ENCODE measurements at places on chromosomes 6 and 20.
A peak's percentile ranks its signal among the peaks of the same experiment; 100 is the strongest.

DNA sequence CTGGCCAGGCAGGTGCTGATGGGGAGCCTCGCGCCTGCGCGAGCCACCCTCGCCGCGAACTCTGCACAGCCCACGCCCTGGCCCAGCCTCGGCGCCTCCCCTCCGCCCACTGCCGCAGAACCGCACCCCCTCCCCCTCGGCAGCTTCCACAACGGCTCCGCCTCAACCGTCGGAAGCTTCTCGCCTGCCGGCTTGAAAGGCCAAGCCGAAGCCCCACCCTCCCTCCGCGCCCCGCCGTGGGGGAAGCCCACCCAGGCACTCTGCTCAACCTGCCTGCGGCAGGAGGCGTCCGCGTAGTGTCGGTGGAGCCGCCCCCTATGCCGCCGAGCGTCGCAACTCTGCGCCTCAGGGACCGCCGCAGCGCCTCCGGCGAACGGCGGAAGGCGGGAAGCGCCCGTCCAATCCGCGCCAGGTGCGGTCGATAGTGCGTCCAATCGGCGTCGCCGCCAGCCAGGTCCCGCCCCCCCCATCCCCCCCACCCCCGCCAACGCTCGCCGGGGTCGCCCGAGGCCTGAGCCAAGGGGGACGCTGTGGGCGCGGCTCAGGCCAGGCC lies at the start of gene SYCP2:
TSS of gene SYCP2 (minus strand) at position 342 of the 553 bp plus-strand sequence. CDS start 11,224 bp downstream, outside the sequence.
- peak; percentile 64 for DNase-seq

DNA sequence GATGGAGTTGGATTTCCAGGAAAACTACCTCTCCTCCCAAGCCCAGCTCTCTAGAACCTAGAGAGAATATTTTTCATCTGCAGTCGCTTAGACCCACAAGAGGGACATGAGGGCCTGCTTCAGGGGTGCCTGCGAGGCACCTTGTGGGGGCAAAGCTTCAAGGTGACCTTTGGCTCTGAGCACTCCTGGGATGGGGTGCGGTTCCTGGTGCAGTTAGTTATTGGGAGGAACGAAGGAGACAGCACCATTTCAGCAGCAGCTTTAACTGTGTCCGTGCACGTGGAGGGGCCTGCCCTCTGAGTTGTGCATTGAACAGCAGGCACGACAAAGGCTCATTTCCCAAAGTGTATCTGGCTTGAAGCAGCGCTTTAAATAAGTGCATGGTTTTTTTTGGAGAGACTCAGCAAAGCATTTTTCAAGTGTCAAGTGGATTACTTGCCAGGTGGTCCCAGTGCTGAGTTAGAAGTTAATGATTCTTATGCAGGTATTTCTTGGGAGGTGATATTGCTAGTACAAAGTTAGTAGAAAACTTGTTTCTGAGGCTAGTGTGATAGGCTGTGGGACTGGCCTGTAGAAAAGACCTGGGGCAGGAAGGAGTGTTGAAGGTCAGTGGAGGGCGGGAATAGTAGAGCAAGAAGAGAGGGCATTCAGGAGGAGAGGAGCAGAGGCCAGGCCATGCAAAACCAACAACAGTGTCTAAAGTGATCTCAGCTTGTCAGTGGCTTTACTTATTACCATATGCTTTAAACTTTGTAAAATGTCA lies 3.8 kb downstream of the IGF2R start:
- no peak for DNase-seq

DNA sequence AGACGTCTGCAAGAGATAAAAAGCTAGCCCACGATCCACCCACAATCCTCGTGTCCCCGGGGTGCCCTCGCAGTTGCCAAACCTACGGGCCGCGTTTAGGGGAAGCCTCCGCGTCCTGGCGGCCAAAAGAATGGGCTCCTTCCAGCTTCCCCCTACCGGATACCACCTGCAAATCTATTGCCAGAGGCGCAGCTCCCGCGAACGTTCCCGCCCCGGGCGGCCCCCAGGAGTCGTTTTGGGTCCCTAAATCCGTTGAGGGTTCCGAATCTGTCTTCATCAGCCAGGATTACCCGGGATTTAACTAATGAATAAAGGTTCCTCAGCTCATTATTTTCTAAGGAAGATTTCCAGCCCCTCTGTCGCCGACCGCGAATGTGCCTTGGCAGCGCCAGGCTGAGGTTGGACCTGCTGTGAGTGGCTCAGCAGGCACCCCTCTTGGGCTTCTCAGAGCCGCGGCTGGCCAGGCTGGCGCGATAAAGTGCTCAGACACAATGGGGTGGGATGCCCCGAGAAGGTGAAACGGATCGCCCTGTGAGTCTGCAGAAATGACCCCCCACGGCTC lies 2.8 kb upstream of the VSX1 start:
- DNase-seq: no peak

GRCh38 chr6:21431526-21431925 lies 162.0 kb upstream of the SOX4 start:
- no peak for DNase-seq

- DNase-seq: no peak
Observed at GRCh38 chr6:160069459-160069858, 52.2 kb upstream of the SLC22A1 start.

DNA sequence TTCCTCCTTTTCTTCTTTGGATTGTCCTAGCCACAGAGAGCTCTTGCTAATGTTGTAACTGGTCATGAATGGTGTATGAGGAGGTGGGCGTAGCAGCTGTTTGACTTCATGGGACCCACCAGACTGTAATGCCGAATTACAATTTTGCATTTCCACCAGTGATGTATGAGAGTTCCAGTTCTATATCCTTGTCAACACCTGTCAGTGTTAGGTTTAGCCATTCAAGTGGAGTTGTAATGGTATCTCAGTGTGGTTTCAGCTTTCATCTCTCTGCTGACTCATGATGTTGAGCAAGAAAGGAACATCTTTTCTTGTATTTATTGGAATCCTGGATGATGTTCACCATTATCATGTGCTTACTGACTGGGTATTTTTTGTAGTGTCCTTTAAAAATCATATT lies 5.1 kb downstream of the IGF2R start:
- peak; percentile 52 for DNase-seq

DNA sequence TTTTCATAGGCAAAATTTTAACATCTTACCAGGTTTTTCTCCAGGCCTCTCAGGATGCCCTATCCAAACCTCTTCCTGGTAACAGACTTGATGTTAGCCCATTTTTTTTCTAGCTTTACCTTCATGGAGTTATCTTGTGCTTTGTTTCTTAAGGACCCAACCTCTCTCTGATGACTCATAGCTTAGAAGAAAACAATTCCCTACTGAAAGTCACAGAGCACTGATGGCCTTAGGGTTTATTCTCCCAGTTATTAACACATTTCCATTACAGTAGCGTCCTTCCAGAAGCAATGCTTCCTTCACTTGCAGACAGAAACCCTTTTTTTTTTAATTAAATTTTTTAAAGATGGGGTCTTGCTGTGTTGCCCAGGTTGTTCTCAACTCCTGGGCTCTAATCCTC lies 79.4 kb downstream of the IYD start:
- no peak for DNase-seq

GRCh38 chr20:57450419-57450818 lies 59.2 kb downstream of the RBM38 start:
- DNase-seq: no peak

DNA sequence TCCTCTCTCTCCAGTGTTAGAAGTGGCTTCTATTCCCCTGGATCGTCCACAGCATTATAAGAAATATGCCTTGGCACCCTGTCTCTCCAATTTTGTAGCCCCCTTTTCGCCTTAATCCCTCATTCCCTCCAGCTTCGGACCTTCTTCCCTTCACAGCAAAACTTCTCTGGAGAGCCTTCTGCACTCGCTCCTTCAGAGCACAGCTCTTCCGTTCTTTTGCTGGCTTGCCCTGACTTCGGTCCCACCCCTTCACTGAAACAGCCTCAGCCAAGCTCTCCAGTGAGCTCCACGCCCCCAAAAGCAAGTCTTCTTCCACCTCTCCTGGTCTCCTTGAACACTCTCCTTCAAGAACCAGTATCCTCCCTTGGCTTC lies 134.7 kb upstream of the RNF24 start:
- DNase-seq: no peak

DNA sequence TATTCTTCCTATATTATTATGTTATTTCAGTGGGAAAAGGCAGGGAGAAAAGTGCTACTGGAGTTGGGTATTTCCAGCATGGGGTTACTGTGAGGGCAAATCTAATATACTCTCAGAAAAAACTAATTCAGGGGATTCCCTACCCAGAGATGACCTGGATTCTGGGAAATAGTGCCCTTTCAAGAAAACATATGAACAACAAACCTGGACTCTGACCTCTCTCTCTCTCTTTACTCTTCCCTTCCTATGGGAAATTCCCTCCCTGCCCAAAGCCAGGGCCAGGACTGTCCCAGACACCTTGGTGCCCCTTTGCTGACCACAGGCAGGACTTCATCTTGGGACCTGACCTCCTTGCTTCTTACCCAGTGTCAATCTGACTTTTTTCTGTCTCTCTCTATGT lies 1.6 kb upstream of the UBD start:
- no peak for DNase-seq

GRCh38 chr6:14016935-14017625 lies 92.3 kb downstream of the RNF182 start:
- no peak for DNase-seq

Measured in activated CD4-positive, alpha-beta memory T cell treated with anti-CD3 and anti-CD28 coated beads for 36 hours (primary cell).